ENCODE measurements at places on chromosomes 5 and 9.
A peak's percentile ranks its signal among the peaks of the same experiment; 100 is the strongest.

GRCh38 chr9:106697750-106698502 lies 165.0 kb upstream of the ZNF462 start:
- no peak for DNase-seq

GRCh38 chr9:82558346-82558745 lies 504.6 kb downstream of the RASEF start:
- DNase-seq = no peak

- DNase-seq = no peak
Measured at GRCh38 chr5:73482383-73483136, 15.7 kb upstream of the BTF3 start.

DNA sequence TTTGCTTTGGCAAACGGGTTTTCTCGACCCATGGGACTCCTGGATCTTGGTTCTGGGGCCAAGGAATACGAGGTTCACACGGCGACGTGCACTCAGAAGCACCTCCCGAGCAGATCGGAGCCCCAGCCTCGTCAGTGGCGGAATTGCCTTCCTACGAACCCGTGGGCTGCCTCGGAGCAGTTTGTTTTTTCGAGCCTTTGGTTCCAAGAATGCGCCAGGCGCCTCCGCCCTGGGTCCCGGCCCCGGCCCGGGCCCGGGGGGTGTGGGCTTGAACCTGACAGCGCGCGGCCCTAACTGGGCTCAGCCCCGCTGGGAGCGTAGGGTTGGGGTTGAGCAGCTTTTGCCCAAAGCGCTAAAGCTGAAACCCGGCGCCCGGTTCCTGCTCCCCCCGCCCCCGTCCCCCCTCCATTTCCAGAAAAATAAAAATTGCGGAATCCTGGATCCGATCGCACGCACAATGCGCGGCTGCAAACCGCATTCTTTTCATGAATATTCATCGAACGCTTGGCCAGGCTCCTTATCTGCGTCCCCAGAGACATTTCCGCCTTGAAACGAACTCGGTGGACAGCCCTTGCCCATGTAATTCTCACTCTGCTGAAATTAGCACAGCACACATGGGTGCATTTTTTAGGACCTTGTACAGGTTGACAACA lies 1.0 kb downstream of the BASP1 start:
- DNase-seq = no peak

- DNase-seq = no peak
Measured at GRCh38 chr5:64765804-64766504, 2.5 kb downstream of the SREK1IP1 start.

DNA sequence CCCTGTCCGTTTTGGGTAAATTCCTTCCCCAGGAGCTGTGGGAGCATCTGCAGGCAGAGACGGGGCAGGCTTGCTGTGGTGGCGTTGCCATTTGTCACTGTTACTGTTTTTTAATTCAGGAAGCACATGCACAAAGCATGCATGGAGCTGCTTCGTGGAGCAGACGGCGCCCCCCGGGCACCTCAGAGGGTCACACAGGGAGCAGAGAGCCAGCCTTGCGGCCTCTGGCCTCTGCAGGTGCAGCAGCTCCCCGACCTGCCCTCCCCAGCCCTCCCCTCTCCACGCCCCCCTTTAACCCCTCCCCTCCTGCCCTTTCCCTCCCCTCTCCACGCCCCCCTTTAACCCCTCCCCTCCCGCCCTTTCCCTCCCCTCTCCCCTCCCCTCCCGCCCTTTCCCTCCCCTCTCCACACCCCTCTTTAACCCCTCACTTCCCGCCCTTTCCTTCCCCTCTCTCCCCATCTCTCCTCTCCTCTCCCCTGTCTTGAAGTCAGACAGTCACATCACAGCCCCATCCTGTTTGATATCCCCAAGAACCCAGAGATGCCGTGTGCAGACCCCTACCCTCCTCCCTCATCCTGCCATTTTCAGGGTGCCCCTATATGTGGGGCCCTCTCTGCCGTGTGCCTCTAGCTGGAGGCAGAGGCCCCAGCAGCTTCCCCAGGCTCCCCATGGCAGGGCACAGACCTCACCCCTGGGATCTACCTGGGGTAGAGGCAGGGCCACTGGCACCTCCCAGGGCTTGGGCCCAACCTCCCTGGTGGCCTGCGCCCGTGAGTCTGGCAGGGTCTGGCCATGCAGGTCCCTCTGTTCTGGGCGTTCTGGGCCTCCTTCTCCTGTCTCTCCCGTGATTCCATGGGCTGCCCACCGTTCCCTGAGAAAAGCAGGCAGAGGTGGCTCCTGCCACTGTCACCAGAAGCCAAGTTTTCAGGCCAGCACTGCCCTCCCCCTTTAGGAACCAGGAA lies 29.6 kb upstream of the UBAC1 start:
- DNase-seq = peak; percentile 35

DNA sequence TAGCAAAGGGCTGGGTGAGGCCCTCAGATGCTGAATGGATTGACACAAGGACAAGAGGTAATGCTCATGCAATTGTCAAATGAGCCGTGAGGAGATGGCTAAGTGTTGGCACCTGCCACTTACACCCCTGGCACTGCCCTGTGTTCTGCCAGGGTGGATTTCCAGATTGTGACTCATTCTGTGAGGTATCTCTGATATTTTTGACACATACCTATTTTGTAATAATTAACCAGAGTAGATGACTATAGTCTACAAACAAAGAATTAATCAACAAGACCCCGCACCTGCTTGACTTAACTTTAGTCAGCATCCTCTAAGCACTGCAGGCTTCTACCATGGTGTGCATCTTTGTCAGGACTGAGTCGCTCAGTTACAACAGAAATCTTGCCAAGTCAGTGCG lies 200.8 kb downstream of the DIRAS2 start:
- DNase-seq = no peak

GRCh38 chr9:3444016-3444415 lies 81.8 kb downstream of the RFX3 start:
- no peak for DNase-seq

GRCh38 chr9:86352440-86353077 lies 1.7 kb downstream of the TUT7 start:
- peak; percentile 47 for DNase-seq

- no peak for DNase-seq
Measured at GRCh38 chr5:135246923-135247795, 151.9 kb downstream of the MACROH2A1 start.

GRCh38 chr9:134313470-134313869 lies 12.8 kb upstream of the RXRA start:
- no peak for DNase-seq

DNA sequence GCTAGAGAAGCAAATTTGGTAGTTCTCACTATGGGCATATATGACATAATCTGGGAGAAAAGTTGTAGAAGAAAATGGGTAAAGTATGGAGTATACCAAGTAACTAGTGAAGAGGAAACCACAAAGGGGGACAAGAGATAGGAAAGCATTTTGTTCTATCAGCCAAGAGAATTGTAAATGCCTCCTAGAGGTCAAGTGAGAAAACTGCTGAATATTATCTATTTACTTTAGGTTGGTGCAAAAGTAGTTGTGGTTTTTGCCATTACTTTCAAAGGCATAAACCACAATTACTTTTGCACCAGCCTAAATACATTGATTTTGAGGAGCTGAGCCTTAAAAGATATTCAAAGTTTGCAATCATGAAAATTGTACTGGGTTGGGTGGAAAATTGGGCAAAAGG lies 126.7 kb upstream of the GRHPR start:
- DNase-seq = no peak

GRCh38 chr9:72721067-72721466 lies 199.7 kb downstream of the TMC1 start:
- DNase-seq = no peak

GRCh38 chr9:133742849-133743444 lies 4.8 kb upstream of the SARDH start:
- DNase-seq = peak; percentile 51

DNA sequence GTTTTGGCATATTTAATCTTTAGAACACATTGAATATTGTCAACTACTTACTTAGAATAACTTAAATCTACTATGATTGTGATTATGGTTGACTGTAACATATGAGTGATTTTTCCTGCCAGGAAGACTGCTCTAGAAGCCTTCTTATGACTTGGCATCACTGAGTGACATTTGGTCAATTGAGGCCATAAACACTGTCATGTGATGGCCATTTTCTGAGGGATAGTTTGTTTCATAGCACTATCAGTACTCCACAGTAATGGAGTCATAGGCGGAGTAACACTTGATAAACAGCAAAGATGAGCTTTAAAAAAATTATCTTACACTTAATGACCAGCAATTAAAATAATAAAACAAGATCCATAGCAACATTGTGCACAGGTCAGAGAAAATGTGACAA lies 31.0 kb downstream of the C9orf40 start:
- no peak for DNase-seq

DNA sequence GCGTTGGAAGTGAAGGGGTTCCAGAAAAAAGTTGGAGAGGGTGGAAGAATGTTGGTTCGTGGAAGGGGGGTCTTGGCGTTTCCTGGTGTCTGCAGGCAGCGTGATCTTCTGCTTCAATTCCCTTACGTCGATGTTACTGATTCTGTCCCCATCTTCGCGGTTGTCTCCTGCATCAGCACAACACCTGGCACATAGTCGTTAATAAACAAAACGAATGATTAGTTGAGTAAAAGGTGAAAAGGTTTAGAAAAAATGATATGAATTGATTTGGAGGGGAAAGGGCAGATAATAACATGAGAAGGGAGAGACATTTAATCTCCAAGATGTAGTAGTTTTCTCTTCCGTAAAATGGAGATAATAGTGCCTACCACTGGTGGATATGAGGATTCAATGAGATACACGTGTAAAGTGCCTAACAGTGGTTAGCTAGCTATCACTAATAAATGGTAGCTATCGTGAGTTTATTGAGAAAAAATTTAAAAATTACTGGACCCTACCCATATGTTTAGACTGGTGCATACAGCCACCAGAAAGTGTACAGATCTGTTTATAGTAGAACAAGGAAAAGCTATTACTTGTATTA lies 556 bp downstream of the MTREX start:
- no peak for DNase-seq

- no peak for DNase-seq
Measured at GRCh38 chr5:38434966-38435705, 121.3 kb downstream of the LIFR start.

DNA sequence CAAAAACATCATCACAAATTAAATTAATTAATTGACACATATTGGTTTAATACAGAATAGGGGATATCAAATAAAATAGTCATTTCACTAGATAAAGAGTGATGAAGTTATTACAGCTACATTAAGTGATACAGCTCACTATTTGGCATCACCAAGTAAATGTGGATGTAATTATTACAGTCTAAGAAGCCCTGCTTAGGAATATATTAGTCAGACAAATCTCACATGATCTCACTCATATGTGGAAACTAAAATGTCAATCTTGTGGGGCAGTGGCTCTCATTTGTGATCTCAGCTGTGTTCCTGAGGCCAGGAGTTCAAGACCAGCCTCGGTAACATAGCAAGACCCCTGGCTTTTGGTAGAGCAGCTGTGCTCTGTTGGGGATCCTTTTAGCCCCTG lies 233.4 kb upstream of the RGMB start:
- no peak for DNase-seq

- DNase-seq = no peak
Measured at GRCh38 chr5:16754601-16755000, 137.8 kb upstream of the RETREG1 start.

- DNase-seq = no peak
Measured at GRCh38 chr9:127463911-127464310, 12.6 kb downstream of the LRSAM1 start.

DNA sequence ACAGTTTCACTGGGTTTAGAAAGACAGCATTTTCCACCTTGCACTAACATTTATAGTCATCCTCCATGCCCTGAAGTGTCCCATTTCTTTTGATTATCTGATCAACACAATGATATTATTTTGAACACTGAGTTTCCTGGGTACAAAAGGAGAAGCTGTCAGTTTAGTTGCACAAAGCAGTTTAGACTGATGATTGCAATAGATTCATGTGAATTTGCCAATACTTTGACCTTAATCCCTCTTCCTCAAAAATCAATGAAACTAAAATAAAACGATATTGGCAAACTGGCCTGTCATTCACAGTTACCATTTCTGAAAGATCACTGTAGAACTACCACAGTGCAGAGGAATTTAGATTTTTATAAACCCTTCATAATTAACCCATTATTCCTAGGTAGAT lies 34.2 kb upstream of the RASGRF2 start:
- DNase-seq = no peak

DNA sequence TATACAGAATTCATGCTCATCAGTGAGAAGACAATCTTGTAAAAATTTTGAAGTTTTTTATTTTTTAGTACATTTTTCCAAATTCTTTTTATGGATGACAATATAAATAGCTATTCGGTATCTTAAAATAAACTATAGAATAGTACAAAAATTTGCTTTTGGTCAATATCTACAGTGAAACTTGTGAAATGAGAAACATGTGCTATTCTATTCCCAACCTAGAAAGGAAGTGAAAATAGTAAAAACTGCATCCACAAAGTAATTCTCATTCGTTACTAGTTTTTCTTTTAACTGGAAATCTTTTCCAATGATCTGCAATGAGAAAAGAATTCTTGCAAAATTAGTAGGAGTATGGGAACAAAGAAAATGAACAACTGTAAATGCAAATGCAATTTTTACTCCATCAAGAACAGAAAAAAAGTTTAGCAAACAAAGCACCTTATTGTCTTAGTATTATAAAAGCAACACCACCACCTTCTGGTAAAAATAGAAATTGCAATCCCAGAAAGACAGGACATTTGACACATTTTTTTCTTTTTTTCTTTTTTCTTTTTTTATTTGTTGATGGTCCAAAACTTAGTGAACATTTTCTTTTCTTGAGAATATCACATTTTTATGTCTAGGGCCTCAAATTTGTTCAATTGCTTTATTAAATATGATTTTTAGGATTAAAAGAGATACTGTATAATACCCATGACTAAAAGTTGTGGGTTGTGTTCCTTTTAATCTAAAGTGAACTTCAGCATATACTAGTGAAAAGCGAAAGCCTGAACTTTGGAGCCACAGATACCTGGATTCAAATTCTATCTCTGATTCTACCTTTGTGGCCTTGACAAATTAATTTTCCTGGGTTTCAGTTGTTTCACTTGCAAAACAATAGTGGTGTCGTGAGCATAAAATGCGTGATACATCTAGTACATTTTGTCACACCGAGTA lies 72.3 kb downstream of the SLCO4C1 start:
- peak; percentile 35 for DNase-seq

DNA sequence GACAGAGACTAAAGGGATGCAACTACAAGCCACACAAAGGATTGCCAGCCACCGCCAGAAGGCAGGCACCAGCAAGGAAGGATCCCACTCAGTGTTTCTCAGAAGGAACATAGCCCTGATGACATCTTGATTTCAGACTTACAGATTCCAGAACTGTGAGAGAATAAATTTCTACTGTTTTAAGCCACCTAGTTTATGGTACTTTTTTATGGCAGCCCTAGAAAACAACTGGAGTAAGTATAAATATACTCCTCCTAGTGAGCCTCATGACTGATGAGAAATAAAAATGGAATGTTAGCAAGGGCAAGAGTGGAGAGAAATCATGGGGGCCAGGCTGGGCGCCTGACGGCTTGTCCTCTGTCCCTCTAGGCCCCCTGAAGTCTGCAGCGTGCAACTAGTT lies 307.3 kb downstream of the PIK3R1 start:
- DNase-seq = no peak

- DNase-seq = no peak
Measured at GRCh38 chr9:127561491-127562278, 50.4 kb upstream of the STXBP1 start.

Measured in CD4-positive, alpha-beta memory T cell (primary cell).